ENCODE measurements at places on chromosomes 12 and 14.

GRCh38 chr12:50517421-50518048 is 12.8 kb downstream of the DIP2B start:
- no peak for DNase-seq

GRCh38 chr12:58395056-58395455 is 453.7 kb downstream of the ATP23 start:
- DNase-seq, result no peak

GRCh38 chr14:40394634-40395340 is 962.6 kb upstream of the FBXO33 start:
- DNase-seq, result no peak

GRCh38 chr12:55446326-55446725 is 2.5 kb downstream of the OR6C2 start:
- DNase-seq, result no peak
